Hematopoietic multipotent progenitor cell treated with erythropoietin and hydrocortisone succinate and interleukin-3 and kit ligand, for 15 days (in vitro differentiated cells): ENCODE measurements at places on chromosomes 2 and 18.

DNA sequence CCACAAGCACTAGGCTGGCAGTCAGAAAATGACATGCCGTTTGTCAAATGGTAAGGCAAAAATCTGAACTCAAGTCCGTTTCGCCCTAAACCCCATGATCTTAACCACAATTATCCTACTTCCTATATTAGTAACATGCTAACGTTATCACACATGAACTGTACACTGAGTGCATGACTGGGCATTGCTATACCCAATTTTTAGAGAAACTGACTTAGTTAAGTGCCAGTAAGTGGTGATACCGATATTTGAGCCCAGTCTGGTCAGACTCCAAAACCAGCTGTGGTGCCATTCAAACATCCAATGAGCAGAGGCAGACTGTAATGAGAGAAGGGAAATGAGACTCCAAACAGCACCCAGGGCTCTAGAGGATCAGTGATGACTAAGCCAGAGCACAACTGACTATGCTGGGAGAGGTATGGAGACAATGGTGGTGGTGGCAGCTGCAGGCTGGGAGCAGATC, 311.7 kb upstream of the PKDCC start:
- DNase-seq: no peak

DNA sequence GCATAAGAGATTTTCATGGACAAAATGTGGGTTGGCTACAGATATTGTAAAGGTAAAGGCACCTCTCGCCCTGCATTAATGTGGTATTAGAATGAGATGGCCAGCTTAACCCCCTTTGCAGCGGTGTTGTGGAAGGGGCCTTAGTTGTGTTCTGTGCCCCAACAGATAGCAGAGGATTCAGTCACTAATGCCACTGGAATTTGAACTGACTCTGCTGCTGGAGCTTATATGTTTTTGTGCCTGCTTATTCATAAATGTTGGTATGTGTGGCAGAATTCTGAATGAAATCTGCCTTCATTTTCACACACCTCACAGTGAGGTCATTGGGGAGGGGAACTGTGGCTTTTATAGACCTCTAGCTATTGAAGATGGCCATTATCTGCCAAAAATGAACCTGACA, 90.7 kb upstream of the ITGA6 start:
- no peak for DNase-seq

GRCh38 chr2:164456619-164457018, 164.7 kb downstream of the GRB14 start:
- DNase-seq: no peak

DNA sequence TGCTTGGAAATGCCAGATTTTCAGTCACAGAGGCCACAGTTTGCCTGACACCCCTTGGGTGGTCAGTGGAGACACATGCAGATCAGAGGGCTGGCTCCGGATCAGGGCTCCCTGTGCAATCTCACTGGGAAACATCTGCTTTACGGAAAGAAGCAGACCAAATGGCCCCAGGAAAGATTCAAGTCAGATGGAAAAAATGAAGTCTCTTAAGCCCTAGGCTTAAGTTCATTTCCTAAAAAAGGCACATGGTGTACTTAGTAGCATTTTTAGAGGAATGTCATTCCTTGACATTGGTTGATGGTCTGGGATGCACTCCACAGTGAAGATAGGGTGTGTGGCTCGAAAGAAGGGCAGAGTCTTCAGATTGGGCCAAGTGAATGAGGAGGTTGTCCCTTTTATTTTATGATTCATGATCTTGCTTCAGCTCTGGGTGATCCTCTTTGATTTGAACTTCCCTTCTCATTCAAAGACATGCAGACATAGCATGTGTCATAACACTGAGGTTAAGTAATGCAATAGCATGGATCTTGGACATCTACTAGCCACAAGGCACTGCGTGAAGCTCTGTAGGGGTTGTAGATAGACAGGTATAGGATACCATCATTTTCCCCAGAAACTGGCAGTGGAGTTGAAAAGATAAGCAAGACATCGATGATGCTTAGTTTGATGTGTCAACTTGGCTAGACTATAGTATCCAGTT, 56.5 kb downstream of the KCNE4 start:
- DNase-seq: no peak

GRCh38 chr2:64052463-64053241, 33.4 kb upstream of the VPS54 start:
- no peak for DNase-seq

DNA sequence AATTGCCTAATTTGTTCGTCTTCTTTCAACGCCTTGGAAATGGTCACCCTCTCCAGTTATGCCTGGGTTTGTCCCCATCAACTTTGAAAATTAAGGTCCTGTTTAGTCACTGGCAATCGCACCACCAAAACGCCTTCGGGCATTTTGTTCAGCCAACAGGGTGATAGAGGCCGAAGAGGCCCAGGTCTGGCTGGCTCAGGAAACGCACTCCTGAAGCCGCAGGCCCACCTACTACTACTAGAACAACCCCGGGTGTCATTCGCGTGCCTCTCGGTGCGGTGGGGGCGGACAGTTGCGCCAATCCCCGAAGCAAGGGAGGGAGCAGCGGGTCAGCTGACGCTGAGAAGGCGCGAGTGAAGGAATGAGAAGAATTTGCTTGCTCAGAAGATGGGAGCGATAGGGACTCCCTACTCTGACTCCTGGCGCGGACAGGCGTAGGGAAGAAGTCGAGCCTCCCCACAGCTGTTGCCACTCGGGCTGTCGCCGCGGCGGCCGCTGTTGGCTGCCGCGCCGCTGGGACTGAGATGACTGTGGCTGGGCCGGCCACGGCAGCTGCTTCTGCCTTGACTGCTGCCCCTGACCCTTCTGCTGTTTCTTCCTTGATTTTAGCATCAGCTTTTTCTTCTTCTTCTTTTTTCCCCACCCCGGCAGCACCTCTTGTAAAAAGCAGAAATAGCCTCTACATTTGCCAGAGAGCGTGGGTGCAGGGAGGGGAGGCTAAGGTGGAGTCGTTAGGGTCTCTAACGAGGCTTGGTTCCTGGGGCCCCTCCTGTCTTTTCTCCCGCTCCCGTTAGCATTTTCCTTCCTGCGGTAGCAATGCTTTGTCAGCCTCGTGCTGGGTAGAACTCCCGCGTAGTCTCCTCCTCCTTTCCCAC, 387.6 kb downstream of the FIGN start:
- no peak for DNase-seq

- DNase-seq: no peak
Measured at GRCh38 chr2:33204945-33205344, 258.2 kb downstream of the LTBP1 start.

DNA sequence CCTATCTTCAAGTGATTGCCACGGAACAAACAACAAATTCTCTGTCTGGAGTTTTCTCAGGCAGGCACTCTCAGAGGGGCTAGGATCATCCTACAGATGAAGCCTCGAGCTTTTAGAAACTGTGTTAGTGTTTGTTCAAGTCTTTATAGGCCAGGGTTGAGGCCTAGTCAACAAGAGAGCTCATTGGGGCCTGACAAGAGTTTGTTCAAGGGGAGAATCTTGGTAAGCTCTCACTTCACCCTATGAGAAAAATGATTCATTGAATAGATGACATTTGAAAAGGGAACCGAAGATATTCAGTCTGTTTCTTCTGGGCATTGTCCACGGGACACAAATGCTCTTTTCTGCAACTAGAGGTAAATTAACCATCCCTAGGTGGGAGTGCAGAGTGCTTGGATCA, 476.9 kb downstream of the PTPRM start:
- DNase-seq: no peak

GRCh38 chr2:238793306-238793705, 54.6 kb upstream of the TWIST2 start:
- DNase-seq: no peak

GRCh38 chr18:61531182-61531581, 198.0 kb downstream of the CDH20 start:
- DNase-seq: no peak

GRCh38 chr2:95333056-95333455, 35.9 kb downstream of the KCNIP3 start:
- no peak for DNase-seq

DNA sequence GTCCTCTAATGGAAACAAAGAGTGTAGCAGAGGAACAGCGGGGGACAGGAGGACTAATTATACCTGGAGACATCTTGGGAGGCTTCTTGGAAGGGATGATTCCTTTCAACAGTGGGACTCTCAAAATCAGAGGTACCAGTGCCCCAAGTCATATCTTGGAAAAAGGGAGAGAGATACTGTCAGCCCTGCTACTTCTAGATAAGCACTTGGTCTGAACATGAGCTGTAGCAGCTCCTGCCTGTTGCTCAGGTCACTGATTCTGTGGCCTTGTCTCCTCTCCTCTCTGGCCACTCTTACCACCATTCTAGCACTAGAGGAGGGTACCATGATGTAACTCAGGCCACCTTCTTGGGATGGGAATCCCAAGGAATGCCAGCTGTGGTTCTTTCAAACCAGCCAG, 54.5 kb downstream of the MFSD6 start:
- DNase-seq: peak; percentile 58
